Bronchus fibroblast of lung (primary cell): ENCODE measurements at places on chromosomes 13 and 19. TPM values are rescaled to one million over a fixed set of nuclear protein-coding genes. Genes with fewer than 3 reads are reported as not detected.

The ZIK1 gene
- 4.2 and 4.7 TPM in 2 replicates for total RNA-seq

The ZNF776 gene
- total RNA-seq: 4.8 and 5.7 TPM in 2 replicates

The ZNF578 gene
- 0.74 and 0.84 TPM in 2 replicates for total RNA-seq

The LILRB1 gene
- total RNA-seq: not detected in 2 replicates

The MTUS2 gene
- not detected in 2 replicates for total RNA-seq

The FAM187B gene
- not detected in 2 replicates for total RNA-seq

The C19orf81 gene
- not detected in 2 replicates for total RNA-seq

The ZNF561 gene
- 11.9 and 16.5 TPM in 2 replicates for total RNA-seq

The RGL3 gene
- not detected in 2 replicates for total RNA-seq

The PRR12 gene
- 4.9 and 6.2 TPM in 2 replicates for total RNA-seq

The CYP4F12 gene
- total RNA-seq: not detected in 2 replicates

The SOX1 gene
- total RNA-seq: not detected in 2 replicates

The ICAM4 gene
- 3.9 and 4.6 TPM in 2 replicates for total RNA-seq

The KCNRG gene
- 1.2 and 1.3 TPM in 2 replicates for total RNA-seq

The KIR3DL1 gene
- total RNA-seq: not detected in 2 replicates

The PSG2 gene
- not detected in 2 replicates for total RNA-seq

The MEIS3 gene
- 6.7 and 7.7 TPM in 2 replicates for total RNA-seq

The DNM2 gene
- total RNA-seq: 67.2 and 70.8 TPM in 2 replicates

The PTH2 gene
- not detected in 2 replicates for total RNA-seq

The SIGLEC7 gene
- not detected in 2 replicates for total RNA-seq

The CYP4F8 gene
- not detected in 2 replicates for total RNA-seq

The CABP5 gene
- total RNA-seq: not detected in 2 replicates

The MYO1F gene
- total RNA-seq: 0.15 and 1.0 TPM in 2 replicates

The RFPL4A gene
- total RNA-seq: not detected in 2 replicates

The LILRA1 gene
- not detected in 2 replicates for total RNA-seq

The ZNF626 gene
- total RNA-seq: 2.8 and 4.0 TPM in 2 replicates

The TMEM59L gene
- total RNA-seq: under 0.01 TPM in 1 of 2 replicates, not detected in the other

The CYP4F2 gene
- total RNA-seq: not detected in 2 replicates
